Breast epithelium (tissue), 4 donors: ENCODE measurements at places on chromosomes 13 and 19. TPM values are rescaled to one million over a fixed set of nuclear protein-coding genes. Genes with fewer than 3 reads are reported as not detected.

Gene SLAIN1
- total RNA-seq: 16.7 TPM

Gene BRSK1
- total RNA-seq: 2.5 TPM

- no peak overlapping the region for H3K27ac ChIP-seq
- DNase-seq: peak; percentile 36
- no peak overlapping the region for H3K4me3 ChIP-seq
- H3K27me3 ChIP-seq: peaks cover 30% of the 10 kb centered on the region
Measured at GRCh38 chr19:3801412-3802096, 15.4 kb upstream of the MATK start.

DNA sequence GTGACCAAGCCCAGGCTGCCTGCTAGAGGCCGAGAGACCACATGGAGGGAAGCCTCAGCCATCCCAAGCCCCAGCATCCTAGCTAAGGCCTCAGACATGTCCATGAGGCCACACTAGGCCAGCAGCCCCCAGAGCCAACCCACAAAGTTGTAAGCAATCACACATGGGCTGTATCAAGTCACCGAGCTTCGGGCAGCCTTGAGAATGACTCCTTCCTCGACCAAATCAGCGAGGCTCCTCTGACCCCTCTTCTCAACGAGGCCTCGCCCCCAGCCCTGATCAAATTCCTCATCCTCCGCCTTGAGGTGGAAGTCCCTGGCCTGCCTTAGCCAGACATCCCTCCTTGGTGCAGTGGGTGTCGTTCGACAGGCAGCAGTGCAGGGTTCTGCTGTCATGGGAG, 1.9 kb upstream of the SPACA7 start:
- no peaks in the 10 kb centered on the region for H3K27me3 ChIP-seq
- no peak overlapping the region for H3K4me3 ChIP-seq
- DNase-seq: no peak
- no peaks in the 10 kb centered on the region for H3K4me1 ChIP-seq

DNA sequence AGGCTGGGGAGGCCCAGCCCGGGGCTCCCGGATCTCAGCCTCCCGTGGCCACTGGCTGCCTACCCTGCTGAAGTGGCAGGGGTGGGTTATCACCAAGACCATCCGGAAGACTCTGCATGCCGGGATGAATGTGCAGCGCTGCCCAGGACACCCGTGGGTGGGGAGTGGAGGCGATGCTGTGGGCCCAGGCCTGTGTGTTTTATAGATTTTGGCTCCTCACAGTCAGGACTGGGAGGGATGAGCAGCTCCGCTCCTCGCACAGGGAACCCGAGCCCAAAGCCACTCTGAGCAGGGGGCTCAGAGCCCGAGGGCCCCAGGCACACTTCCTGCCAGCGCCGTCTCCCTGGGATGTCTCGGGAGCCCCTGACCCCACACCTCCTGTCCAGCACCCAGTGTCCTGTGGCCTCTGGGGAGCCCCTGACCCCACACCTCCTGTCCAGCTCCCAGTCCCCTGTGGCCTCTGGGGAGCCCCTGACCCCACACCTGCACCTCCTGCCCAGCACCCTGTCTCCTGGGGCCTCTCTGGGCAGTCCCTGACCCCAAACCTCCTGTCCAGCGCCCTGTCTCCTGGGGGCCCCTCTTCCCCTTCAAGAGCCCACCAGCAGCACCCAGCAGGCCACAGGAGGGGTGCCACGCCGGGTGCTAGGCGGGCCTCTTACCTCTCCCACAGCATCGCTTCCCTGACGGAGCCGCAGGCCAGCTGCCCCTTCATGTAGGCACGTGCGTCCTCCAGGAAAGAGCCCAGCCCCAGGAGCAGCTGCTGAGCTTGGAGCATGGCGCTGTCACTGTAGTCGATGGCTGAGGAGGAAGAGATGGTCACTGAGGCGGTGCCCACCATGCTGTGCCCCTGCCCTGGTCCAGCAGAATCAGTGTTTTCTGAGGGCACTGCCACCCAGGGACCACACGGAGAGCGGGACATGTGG, 31.4 kb downstream of the NAXD start:
- H3K4me1 ChIP-seq: no peaks in the 10 kb centered on the region
- no peak overlapping the region for H3K4me3 ChIP-seq
- no peak for DNase-seq
- no peak overlapping the region for H3K27ac ChIP-seq
- H3K27me3 ChIP-seq: no peaks in the 10 kb centered on the region
- H3K36me3 ChIP-seq: no peaks in the 10 kb centered on the region

GRCh38 chr19:38852231-38853044, 2.7 kb upstream of the HNRNPL start:
- H3K4me3 ChIP-seq: peak overlapping the region; percentile 96
- H3K4me1 ChIP-seq: no peaks in the 10 kb centered on the region
- H3K27me3 ChIP-seq: no peaks in the 10 kb centered on the region
- peak overlapping the region; percentile 100 for H3K27ac ChIP-seq

DNA sequence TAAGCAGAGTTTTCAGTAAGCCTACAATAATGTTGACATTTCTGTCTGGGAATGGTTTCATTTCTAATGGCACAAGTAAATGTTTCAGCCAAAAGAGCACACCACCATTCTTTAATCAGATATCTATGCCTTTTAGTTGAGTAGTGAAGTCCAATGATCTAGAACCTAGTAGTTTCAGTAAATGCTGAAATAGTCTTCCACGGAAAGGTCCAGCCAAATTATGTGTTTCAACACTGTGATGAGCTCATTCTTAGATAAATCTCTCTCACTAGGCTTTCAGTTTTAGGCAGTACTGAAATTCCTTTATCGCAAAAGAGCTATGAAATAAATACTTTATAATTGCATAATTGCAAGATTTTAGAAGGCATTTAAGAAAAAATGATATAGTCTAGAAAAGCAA, 816.8 kb upstream of the PCDH9 start:
- H3K4me1 ChIP-seq: no peaks in the 10 kb centered on the region
- no peak for DNase-seq
- H3K4me3 ChIP-seq: no peak overlapping the region
- no peaks in the 10 kb centered on the region for H3K27me3 ChIP-seq
- H3K27ac ChIP-seq: no peak overlapping the region
- H3K36me3 ChIP-seq: no peaks in the 10 kb centered on the region
